ENCODE measurements at places on chromosomes 1 and 21.

GRCh38 chr1:100076744-100077143 lies 56.0 kb downstream of the SASS6 start:
- DNase-seq: no peak

DNA sequence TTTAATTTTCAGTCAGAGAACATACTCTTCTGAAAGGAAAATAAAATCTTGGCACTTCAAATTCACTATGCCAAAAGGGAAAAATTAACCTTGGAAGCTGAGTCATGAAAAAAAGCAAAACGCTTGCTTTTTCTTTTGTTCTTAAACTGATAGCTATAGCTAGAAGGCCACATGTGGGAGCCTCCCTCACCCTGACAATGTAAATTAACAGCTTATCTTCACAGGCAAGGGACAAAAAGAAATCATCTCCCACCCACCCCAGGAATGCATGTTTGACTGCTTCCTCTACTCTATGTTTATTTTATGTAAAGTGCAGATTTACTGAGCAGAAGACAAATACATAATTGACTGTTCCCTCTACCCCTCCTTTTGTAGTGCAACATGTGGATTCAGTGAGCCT lies 38.0 kb downstream of the EBNA1BP2 start:
- no peak for DNase-seq

GRCh38 chr1:39657402-39657801 lies 14.5 kb downstream of the NT5C1A start:
- no peak for DNase-seq

GRCh38 chr1:156246781-156247459 lies 936 bp downstream of the PAQR6 start:
- no peak for DNase-seq

DNA sequence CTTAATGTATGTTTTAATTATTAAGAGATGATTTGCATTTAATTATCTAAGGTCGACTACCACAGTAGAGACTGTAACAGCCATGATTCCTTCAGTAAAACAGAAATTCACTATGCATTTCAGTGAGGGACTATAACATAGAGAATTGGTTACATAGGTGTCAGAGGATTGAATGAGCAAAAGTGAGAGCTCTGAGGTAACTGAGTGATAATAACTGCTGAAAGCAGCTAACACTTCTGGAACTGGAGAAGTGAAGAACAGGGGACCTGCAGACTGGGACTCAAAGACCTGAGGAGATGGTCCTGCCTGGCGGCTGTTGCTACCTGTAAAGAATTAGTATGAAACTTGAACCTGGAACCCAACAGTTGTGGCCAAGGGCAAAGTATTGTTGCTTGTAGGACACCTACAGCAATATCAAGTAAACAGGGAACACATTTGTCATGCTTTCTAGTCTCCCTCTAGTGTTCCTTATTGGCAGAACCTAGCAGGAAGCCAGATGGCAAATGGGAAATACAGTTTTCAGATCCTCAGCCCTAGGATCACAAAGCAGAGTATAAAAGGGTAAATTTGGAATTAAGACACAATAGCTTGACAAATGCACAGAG lies 110.6 kb downstream of the HS2ST1 start:
- DNase-seq: no peak

DNA sequence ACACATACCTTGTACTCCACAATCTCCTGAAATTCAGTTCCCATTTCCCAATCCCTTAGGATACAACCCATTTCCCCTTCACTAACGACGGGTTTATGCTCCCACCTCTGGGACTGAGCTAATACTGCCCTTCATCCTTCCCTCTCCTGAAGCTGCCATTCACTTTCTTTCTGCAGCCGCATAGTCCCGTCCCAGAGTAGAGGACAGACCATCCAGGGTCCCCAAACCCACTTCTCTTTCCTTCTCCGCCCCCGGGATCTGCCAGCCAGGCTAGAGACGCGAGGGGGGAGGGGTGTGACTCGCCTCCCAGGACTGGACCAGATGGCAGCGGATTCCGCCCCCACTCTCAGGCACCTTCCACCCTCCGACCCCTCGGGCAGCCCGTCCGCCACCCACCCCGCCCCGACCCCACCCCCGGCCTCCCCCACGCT lies 679 bp downstream of the ABL2 start:
- DNase-seq: no peak

All from NCI-H2107 (cell line).